ENCODE measurements at places on chromosomes 6 and 20.

- DNase-seq, result no peak
These were observed 664.4 kb downstream of the FRK start for GRCh38 chr6:115396112-115396906.

DNA sequence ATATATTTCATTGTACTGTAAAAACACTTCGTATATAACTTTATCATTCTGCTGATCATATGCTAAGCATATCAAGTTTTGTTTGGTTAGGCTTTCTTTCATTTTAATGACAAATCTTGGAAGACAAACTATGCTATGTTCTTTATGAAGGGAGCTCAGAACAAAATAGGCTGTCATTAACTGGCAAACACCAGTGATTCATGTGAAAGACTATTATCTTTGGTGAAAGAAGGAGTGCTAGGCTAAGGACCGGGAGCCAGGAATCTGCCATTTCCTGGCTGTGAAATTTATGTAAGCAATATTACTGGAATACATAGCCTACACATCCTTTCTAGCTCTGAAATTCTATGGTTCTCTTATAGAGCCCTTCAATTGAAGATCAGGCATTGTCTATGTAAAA lies 136.2 kb upstream of the CCN2 start:
- no peak for DNase-seq

DNA sequence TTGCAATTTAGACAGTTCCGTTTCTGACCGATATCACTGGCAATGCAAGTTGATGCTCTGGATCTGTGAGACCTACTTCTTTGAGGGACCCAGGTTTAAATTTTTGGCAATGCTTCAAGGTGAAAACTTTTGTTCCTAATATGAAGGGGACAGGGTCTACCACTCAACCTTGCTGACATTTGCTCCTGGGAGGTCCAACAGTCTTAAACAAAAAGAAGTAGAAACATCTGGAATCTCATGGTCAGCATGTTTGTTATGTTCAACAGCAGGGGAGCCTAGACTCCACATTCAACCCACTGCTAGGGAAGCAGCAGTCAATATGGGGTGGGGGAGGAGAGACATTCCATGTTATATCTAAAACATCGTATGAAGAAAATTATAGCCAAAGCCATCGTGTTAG lies 196.4 kb downstream of the SIM1 start:
- DNase-seq, result no peak

DNA sequence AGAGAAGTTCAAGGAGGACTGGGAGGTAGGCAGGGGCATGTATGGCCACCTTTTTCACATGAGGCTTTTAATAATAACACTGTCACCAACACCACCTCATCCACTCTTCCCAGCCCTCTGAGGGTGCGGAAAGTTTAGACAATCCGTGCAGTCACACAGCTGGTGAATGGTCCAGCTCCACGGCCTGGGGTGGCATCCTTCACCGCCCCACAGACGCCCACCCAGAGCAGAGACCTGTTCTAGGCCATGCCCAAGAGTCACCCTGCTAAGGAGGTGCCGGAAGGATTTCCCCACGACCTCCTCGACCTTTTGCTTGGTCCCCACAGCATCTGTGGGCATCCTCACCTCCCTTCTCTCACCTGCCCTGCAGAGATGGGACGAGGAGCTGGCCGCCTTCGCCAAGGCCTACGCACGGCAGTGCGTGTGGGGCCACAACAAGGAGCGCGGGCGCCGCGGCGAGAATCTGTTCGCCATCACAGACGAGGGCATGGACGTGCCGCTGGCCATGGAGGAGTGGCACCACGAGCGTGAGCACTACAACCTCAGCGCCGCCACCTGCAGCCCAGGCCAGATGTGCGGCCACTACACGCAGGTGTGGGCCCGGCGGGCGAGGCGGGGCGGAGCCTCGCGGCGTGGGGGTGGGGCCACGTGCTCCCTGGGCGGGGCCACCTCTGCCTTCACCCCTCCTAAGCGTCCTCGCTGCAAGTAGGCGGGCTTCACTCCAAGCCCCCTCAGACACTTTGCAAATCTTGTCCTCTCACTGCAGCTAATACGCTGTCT lies 4.4 kb downstream of the PI16 start:
- DNase-seq, result no peak

DNA sequence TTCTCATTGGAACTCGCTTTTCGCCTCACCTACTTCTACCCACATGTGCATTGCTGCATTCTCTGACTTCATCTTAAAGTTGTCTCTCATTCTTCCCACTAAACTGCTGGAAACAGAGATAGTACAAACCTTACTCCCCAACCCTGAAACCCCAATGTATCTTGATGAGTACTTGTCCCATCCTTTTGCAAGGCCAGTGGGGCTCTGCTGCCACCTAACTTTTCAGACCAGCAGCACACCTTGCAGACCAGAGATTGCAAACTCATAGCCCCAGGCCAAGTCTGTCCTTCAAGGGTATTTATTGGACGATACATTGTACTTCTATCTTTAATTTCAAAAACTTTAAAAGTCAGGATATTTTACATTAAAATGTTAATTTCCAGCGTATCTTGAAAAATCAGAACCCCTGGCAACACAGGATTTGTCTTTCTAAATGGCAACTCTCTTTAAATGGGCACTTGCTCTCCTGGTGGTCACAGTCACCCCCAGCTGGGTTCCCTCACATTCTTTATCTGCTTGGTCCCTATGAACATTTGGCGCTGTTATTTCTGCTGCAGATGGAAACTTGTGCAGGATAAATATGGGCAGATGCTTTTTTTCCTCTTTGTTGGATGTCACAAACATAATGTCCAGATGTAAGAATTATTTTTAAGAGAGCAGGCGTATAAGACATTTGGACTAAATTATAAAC lies 83.9 kb downstream of the SOD2 start:
- DNase-seq, result no peak

DNA sequence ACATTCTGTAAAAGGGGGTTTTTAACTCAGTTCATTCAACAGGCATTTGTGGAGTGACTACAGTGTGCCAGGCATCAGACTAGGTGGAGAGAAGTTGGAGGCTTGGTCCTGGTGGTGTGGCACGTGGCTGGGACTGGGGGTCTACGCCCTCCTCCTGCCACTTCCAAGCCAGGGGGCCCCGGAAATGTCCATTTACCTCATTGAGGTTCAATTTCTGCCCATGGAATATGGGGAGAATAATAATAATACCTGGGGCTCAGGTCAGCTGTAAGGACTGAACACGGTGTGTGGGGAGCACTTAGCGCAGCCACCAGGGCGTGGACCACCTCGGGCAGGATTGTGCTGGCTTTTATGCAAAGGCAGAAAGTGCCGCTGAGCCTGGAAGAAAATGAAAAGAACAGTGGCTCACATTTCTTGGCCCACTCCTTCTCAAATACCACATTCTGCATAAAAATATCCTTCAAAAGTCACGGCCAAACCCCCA lies 229.4 kb downstream of the ANKRD60 start:
- no peak for DNase-seq

GRCh38 chr6:89475101-89475500 lies 42.1 kb downstream of the ANKRD6 start:
- no peak for DNase-seq

DNA sequence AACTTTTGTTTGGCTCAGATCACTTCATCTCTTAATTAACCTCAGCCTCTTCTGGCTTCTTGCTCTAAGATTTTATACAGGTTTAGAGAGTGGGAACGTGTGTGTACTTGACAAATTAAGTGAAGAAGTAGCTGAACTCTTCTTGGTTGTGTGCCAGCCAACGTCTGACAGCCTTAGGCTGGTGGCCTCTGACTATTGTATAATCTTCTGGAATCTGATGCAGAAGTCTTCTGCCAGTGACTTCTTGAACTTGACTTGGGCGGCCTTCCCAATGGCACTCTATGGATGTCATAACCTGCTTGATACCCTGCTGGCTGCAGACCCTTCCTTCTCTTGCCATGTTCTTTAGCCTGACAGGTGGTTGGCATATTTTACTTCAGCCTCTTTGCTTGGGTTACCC lies 660.5 kb downstream of the DOK5 start:
- DNase-seq, result no peak

- DNase-seq, result no peak
These were observed 12.9 kb downstream of the TPMT start for GRCh38 chr6:18141805-18142590.

DNA sequence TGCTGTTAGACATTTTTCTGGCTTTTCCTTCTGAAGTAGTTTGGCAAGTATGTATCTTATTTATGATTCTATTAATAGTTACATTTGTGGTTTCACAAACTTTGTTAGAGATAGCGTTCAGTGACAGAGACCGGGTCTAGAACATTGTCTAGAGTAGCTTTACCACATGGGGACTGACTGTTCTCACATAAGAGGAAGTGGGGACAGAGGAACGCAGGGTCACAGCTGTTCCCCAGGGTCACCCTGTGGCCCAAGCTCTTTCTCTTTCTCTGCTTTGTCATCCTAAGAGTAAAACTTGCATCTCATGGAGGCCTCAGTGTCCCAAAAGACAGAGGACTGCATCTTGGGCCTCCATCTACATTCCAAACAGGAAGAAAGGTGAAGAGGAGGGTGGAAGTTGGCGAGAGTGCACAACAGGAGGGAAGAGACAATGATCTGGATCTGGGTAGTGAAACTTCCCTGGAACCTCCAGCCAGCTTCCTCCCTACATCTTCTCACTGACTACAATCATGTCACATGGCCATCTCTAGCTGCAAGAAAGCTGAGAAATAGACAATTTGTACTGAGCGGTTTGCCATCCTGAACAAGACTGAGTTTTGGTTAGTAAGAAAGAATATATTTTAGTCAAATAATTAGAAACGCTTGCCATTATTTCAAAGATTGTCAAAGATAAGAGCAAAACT lies 645.8 kb upstream of the ARID1B start:
- no peak for DNase-seq

GRCh38 chr20:44112456-44112855 lies 74.5 kb downstream of the JPH2 start:
- DNase-seq, result no peak

Data from frontal cortex (tissue), 4 donors.